ENCODE measurements at places on chromosomes 5 and 9. TPM values are rescaled to one million over a fixed set of nuclear protein-coding genes. Genes with fewer than 3 reads are reported as not detected.

The RRAGA gene
- 49.5 TPM for total RNA-seq

The CDKN2A gene
- total RNA-seq: 9.5 TPM

The SEMA4D gene
- total RNA-seq: 0.09 TPM

The C5orf52 gene
- not detected for total RNA-seq

The NSD1 gene
- 31.0 TPM for total RNA-seq

The GPR151 gene
- not detected for total RNA-seq

The HMGCR gene
- 124 TPM for total RNA-seq

The RAB3C gene
- under 0.01 TPM for total RNA-seq

The DNM1 gene
- total RNA-seq: 9.6 TPM

The FYB1 gene
- total RNA-seq: not detected

The PHYHD1 gene
- 6.4 TPM for total RNA-seq

The FOXD4L4 gene
- total RNA-seq: 0.14 TPM

The CTNND2 gene
- not detected for total RNA-seq

The QSOX2 gene
- total RNA-seq: 10.3 TPM

The IL3 gene
- total RNA-seq: not detected

The POU5F2 gene
- 0.55 TPM for total RNA-seq

The EGFLAM gene
- 4.7 TPM for total RNA-seq

The FAM151B gene
- total RNA-seq: 8.0 TPM

The DDX4 gene
- total RNA-seq: not detected

The ACOT12 gene
- total RNA-seq: 0.74 TPM

The DBH gene
- total RNA-seq: not detected

The CNTNAP3B gene
- total RNA-seq: 1.3 TPM

The SLC6A19 gene
- not detected for total RNA-seq

The GBGT1 gene
- 7.8 TPM for total RNA-seq

The SHOC1 gene
- under 0.01 TPM for total RNA-seq

The POLK gene
- 30.9 TPM for total RNA-seq

The PNPLA7 gene
- 1.1 TPM for total RNA-seq

The C9orf153 gene
- total RNA-seq: 0.18 TPM

The BTNL8 gene
- total RNA-seq: not detected

The TLX3 gene
- not detected for total RNA-seq

The CDO1 gene
- total RNA-seq: 7.7 TPM

The FBXW11 gene
- 60.7 TPM for total RNA-seq

The SLC36A1 gene
- total RNA-seq: 4.3 TPM

The PCDHGA4 gene
- total RNA-seq: 4.5 TPM

The PTGES gene
- total RNA-seq: 108 TPM

The FCN2 gene
- total RNA-seq: not detected

The WDR38 gene
- total RNA-seq: not detected

The PCDHAC2 gene
- 0.14 TPM for total RNA-seq

The IFNK gene
- not detected for total RNA-seq

The UGT3A2 gene
- not detected for total RNA-seq

The NCBP1 gene
- 33.6 TPM for total RNA-seq

The NUTM2G gene
- total RNA-seq: not detected

The MLANA gene
- total RNA-seq: not detected

The IFNW1 gene
- total RNA-seq: not detected
